ENCODE measurements at places on chromosomes 5 and 9.
A peak's percentile ranks its signal among the peaks of the same experiment; 100 is the strongest.

GRCh38 chr9:88236511-88237478, 98.5 kb upstream of the SPATA31C2 start:
- no peak for DNase-seq

GRCh38 chr9:99272836-99273235, 50.8 kb downstream of the SEC61B start:
- DNase-seq, result peak; percentile 43

DNA sequence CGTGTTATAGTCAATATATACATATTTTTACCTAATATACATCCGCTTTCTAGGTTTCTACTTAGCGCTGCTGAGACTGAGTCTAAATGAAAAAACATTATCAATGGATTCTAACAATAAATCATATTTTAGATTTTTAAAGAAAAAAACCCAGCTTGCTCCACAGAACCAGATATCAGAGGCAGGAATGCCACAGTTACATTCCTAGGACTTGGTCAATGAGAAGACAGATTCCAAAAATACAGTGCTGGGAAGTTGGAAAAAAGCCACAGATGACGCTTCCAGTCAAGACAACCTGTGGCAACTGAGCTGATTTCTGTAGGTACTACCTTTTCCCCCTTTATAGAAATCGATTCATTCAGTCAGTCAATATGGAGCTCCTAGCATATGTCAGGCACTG, 577 bp upstream of the CCDC112 start:
- no peak for DNase-seq

DNA sequence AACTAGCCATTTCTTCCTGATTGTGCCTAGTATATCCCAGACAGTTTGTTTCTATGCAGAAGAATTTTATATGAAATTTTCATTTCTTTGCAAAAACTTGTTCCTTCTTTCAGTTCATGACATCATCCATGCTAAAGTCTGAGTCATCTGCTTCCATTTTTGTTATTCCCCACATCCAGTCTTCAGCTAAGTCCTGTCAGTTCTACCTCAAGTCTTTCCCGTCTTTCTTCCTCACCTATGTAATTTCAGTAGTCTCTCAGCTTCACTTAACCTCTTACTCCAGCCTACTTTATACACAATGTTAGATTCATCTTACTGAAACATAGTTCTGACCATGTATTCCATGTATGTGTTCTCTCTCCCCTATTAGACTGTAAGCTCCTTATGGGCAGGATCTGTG, 39.1 kb downstream of the G3BP1 start:
- DNase-seq, result no peak

DNA sequence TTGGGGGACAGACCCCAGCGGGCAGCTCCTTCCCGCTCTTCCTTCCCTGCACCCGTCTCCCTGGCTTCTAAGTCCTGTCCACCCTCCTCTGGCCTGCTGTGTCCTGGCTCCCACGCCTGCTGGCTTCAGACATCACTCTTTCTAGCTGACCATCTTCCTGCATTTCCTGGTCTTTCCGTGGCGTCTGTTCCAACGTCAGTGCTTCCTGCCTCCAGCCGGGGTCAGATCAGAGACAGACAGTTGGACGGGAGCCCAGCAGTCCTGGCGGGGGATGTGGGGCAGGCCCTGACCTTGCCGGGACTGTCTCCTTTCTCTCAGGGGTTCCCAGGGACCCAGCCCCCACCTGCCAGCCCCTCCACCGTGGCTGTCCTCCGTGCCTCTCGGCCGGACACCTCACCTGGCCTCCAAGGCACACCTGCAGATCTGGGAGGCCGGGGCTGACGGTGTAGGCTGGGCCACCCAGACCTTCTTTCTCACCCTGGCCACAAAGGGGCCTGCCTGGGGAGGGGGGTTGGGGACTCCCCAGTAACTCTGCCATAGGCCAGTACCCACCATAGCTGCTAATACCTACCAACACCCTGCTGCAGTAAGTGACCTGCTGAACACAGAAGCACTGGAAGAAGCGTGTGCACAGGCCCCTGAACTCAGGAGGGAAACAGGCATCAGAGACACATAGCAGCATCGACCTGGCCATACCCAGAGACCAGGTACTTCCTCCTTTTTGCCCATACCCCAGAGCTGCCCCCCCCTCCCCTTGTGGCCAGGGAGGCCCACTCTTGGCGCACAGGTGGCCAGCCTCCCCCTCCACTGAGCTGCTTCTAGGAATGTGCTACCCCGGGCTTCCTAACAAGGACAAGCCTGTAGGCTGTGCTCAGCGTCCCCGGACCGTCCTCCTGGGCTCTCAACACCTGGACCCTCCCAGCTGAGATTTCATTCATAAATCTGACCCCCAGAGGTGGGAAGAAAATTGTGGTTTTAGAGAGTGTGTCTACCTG, 5.1 kb downstream of the NRARP start:
- DNase-seq, result no peak

DNA sequence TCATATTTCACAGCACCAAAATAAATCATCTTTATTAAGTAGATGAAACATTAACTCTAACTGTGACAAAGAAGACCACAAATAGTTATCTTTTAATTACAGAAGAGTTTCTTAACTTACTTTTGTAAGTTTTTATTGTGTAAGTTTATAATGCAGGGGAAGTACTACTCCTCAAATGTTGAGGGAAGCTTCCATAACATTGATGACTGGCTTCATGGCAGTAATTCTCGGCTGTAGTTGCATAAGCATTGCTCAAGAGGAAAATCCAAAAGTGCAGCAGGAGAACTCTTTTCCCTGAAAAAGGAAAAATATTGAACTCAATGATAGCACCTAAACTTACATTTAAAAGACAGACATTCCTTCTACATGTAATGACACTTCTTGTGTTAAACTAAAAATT, 4.6 kb downstream of the TSLP start:
- DNase-seq, result no peak

- DNase-seq, result peak; percentile 61
These were observed 95.1 kb downstream of the TTC39B start for GRCh38 chr9:15211815-15212495.

- no peak for DNase-seq
These were observed 171.7 kb downstream of the TTLL11 start for GRCh38 chr9:121921444-121921843.

- DNase-seq, result no peak
These were observed 123.1 kb upstream of the ANKRD55 start for GRCh38 chr5:56356121-56356835.

DNA sequence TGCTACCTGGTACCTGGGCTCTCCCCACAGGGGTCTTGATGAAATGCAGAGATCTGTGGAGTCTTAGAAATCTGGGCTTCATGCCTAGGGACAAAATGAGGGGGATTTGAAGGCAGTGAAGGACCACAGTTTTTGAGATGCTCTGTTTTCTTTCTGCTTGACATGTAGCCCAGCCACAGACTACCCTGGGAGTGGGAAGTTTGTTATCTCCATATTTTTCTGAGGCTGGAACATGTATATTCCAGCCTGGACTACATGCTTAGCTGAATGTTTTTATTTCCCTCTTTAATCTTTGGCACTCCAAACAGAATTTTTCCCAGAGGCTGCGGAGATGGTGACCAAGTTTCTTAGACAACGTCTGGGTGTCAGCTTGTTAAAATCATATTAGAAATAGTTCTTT, 252.9 kb downstream of the PAPPA start:
- no peak for DNase-seq

GRCh38 chr9:109811876-109812275, 31.9 kb downstream of the PALM2AKAP2 start:
- no peak for DNase-seq

GRCh38 chr5:109693535-109694400, 4.0 kb downstream of the MAN2A1 start:
- no peak for DNase-seq

DNA sequence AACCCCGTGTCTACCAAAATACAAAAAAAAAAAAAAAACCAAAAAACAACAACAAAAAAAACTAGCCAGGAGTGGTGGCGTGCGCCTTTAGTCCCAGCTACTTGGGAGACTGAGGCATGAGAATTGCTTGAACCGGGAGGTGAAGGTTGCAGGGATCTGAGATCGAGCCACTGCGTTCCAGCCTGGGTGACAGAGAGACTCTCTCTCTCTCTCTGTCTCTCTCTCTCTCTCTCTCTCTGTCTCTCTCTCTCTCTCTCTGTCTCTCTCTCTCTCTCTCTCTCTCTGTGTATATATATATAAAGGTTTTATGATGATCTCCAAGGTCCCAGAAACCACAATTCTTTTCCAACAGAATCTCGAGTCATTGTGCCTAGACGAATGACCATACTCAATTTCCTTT, 18.8 kb upstream of the ANKRD33B start:
- no peak for DNase-seq

- DNase-seq, result no peak
These were observed 62.6 kb upstream of the CEMIP2 start for GRCh38 chr9:71830929-71831328.

- no peak for DNase-seq
These were observed 164.2 kb downstream of the ACTL7B start for GRCh38 chr9:108691614-108692013.

DNA sequence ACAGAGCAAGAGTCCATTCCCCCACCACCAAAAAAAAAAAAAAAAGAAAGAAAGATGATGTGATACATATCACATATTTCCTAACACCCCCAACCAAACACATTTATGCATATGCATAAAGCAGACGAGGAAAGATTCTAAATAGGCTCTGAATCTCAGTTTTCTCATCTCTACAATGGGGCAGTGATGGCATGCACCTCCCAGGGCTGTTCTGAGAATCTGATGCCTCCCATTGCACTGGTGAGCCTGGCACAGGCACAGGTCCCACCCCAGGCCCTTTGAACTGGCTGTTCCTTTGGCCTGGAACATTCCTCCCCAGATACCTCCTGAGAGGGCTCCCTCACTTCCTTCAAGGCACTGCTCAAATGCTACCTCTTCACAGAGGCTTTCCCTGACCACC, 116.5 kb downstream of the C9orf50 start:
- no peak for DNase-seq

GRCh38 chr5:24163091-24163490, 481.7 kb downstream of the CDH10 start:
- DNase-seq, result peak; percentile 3

- no peak for DNase-seq
These were observed 51.5 kb downstream of the MTMR12 start for GRCh38 chr5:32261198-32261597.

- no peak for DNase-seq
These were observed 6.7 kb downstream of the NCBP1 start for GRCh38 chr9:97640325-97640724.

DNA sequence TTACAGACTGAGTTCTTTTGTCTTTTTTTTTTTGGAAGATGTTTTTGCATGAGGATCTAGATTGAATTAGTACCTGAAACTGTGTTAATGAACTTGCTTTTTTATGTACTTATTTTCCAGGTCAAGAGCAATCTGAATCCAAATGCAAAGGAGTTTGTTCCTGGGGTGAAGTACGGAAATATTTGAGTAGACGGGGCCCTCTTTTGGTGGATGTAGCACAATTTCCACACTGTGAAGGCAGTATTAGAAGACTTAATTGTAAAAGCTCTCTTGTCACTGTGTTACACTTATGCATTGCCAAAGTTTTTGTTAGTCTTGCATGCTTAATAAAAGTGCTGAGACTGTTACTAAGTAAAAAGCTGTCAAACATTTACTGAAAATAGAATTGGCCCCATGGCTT, 14.5 kb downstream of the SLC23A1 start:
- no peak for DNase-seq

DNA sequence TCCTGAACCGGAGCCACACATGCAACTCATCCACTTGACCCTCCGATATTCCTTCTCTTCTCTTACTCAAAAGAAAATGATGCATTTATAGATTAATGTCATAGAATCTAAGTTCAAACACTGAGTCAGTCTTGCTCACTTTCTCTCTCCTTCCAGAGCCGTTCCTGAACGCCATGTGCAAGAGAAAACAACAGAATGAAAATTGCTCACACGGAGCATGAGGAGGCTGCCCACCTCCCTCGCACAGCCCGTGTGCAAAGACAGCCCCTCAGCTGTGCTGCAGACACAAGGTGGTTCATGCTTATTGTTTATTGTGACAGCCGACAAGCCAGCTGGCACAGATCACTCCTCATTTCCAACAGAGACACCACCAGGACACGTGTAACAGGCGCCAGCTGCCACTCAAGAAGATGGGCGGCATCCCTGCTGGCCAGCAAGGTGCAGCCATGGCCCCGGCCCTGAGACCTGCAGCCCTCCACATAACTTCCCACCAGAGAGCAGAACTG, 290.8 kb downstream of the GLIS3 start:
- no peak for DNase-seq

DNA sequence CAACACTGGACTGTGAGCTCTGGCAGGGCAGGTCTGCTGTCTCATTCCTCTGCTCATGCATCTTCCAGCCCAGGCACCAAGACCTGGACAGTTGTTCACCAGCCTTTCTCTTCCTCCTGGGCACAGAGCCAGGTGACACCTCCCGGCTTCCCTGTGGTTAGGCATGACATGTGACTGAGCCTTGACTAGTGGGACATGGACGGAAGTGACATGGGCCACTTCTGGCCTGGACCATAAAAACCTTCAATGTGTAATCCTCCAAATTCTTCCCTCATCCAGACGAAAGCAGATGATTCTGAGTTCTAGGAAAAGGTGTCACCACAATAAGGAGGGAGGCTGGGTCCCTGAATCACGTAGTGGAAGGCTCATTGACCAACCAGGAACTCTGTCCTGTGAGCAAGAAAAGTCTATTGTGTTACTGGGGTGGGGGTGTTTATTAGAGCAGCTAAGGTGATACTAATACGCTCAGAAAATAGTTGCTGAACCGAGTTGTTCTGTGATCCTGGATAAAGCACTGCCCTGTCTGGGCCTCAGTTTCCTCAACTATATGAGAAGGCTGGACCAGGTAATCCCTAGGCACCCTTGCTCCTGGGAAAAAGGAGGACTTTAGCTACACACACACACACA, 26.6 kb upstream of the CRB2 start:
- DNase-seq, result no peak

DNA sequence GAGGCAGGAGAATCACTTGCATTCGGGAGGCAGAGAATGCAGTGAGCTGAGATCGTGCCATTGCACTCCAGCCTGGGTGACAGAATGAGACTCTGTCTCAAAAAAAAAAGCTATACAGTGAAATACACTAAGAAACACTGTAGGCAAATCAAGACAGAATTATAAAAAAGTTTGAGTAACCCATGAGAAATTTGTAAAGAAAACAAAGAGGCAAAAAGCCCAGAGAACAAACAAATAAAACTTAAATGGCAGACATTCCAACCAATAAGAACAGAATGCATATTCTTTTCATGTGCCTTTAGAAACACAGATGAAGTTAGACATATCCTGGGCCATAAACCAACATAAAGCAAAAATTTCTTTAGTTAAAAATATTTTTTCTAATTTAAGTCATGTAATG, 30.6 kb downstream of the ZNF169 start:
- DNase-seq, result no peak

DNA sequence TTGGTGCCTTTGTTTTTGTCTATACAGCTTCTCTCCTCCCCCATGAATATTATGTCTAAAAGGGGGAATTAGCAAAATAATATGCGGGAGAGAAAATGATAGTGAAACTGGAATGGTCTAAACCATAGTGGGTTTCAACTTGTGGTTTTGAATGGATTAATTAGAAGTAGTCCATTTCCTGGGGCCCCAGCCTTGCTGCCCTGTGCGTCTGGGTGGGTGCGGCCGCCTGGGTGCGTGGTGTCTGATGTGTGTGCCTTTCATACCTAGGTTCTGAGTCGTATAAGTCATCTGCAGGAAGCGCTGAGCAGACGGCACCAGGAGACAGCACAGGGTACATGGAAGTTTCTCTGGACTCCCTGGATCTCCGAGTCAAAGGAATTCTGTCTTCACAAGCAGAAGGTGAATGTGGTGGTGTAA, 120.0 kb upstream of the CACNA1B start:
- DNase-seq, result no peak

- DNase-seq, result no peak
These were observed 39.6 kb upstream of the TRIM36 start for GRCh38 chr5:115209279-115209678.

- DNase-seq, result no peak
These were observed 61.3 kb upstream of the IQGAP2 start for GRCh38 chr5:76341651-76342334.

GRCh38 chr9:3954331-3955304, 345.2 kb downstream of the GLIS3 start:
- no peak for DNase-seq
